ENCODE measurements at places on chromosomes 2 and 18. TPM values are rescaled to one million over a fixed set of nuclear protein-coding genes. Genes with fewer than 3 reads are reported as not detected.

GRCh38 chr2:52238782-52239181, 1206.8 kb upstream of the NRXN1 start:
- DNase-seq = no peak

DNA sequence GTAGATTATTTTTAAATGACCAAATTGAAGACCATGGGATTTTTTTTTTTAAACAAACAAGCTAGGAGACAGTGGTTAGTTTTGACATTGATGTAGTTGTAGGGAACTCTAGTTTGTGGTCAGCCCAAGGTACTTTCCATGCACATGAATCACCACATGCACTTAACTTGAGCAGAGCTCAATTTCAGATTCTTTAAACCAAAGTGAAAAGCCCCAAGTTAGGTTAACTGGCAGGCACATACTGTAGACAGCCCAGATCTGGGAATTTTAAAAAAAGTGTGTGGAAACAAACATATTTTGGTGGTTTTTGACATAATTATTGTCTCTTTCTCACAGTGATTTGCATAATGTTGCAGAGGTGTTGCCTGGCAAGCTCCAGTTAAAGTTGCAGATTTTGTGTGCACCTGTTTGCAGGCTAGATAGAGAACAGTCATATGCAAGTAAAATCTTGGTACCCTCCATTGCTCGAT, 88.4 kb downstream of the BCL2L11 start:
- DNase-seq = peak; percentile 43

GRCh38 chr2:238948765-238949641, 101.1 kb downstream of the TWIST2 start:
- DNase-seq = no peak

GRCh38 chr18:26159353-26159752, 25.7 kb downstream of the PSMA8 start:
- peak; percentile 5 for DNase-seq

DNA sequence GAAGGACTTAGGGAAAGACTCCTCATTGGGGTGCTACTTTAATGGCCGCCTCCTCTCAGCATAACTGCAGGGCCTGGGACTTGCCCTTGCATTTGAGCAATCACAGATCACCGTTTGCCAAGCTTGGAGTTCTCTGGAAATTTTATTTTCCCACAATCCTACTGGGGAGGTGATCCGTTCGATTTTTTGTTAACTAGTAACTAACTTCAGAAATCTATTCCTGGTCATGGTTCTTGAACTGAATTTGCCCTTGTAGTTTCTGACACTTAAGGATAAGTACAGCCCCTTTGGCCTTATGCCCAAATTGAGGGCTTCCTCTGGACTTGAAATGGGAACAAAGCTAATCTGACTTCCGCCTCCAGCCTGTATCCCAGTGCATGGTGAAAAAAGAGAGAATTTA, 60.5 kb upstream of the ST3GAL5 start:
- DNase-seq = no peak

GRCh38 chr2:182895169-182895568, 28.7 kb upstream of the FRZB start:
- DNase-seq = no peak

- DNase-seq = peak; percentile 59
Measured at GRCh38 chr18:49321797-49322461, 138.5 kb downstream of the DYM start.

NT5DC4 gene
- total RNA-seq = not detected

C2orf72 gene
- total RNA-seq = not detected

FLACC1 gene
- 0.64 TPM for total RNA-seq

CD8B2 gene
- total RNA-seq = not detected

Measured in fibroblast of villous mesenchyme (primary cell).